ENCODE measurements at places on chromosomes 3 and 15. TPM values are rescaled to one million over a fixed set of nuclear protein-coding genes. Genes with fewer than 3 reads are reported as not detected.

DNA sequence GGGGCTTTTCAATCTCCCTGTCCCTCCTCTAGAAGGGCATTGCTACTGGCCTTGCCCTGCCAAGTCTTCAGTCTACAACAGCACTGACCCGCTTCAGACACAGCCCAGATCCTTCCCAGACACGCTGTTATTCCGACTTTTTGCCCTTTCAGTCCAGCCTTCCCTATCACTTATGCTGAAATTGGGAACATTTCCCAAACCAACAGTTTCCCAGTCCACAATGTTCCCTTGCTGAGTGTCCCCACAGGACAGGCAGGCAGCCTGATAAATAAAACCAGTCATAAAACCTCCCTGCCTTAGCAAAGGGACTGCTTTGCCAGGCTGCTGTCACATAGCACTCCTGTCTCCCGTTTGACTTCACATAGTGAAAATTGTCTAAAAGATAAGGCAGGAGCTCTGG is 43.5 kb downstream of the GOLGA6L2 start:
- no peak for DNase-seq

DNA sequence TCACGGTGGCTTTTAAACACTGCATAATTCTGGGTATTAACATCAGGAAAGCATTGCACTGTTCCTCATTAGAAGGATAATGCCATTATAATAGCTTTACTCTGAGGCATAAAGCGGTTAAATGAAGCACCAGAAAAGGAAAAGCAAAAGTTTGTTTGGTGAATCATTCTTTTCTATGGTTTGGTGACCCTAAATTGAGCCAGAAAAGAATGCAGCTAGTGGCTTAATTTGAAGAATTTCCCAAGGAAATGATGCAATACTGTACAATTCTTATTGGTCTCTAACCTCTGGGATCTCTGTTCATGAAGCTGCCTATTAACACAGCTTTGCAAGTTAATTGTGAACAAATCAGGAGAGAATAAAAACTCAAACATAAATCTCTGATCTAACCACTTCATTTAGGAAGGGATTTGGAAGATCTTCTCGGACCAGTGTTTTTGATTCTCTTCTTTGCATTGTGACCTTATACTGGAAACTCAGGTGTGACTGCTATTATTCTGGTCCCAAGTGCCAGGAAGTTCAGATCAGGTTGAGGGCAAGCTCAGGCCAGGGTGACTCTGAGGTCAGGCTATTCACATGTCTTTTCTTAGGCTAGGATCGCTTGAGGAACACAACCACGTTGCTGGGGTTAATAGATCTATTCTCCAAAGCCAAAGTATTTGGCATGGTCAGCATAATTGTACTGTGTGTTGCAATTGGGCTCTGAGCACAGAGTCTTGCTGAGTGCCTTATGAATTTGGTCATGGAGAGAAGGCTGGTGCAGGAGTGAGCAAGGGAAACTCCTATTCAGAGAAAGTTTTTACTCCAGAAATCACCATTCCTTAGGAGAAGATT is 11.3 kb upstream of the DLG1 start:
- no peak for DNase-seq

- DNase-seq: no peak
These were observed 92.0 kb downstream of the GAP43 start for GRCh38 chr3:115715241-115715745.

GRCh38 chr15:76514282-76514681 is 177.7 kb downstream of the ISL2 start:
- DNase-seq: no peak

- DNase-seq: no peak
These were observed 131.3 kb downstream of the TJP1 start for GRCh38 chr15:29690765-29691475.

Gene TEX55
- not detected for total RNA-seq
